NK-92 treated with Interleukin-12 subunit alpha and Interleukin-12 subunit beta, amount 100 ng/mL, for 24 hours (cell line): ENCODE measurements at places on chromosomes 3 and 15.

DNA sequence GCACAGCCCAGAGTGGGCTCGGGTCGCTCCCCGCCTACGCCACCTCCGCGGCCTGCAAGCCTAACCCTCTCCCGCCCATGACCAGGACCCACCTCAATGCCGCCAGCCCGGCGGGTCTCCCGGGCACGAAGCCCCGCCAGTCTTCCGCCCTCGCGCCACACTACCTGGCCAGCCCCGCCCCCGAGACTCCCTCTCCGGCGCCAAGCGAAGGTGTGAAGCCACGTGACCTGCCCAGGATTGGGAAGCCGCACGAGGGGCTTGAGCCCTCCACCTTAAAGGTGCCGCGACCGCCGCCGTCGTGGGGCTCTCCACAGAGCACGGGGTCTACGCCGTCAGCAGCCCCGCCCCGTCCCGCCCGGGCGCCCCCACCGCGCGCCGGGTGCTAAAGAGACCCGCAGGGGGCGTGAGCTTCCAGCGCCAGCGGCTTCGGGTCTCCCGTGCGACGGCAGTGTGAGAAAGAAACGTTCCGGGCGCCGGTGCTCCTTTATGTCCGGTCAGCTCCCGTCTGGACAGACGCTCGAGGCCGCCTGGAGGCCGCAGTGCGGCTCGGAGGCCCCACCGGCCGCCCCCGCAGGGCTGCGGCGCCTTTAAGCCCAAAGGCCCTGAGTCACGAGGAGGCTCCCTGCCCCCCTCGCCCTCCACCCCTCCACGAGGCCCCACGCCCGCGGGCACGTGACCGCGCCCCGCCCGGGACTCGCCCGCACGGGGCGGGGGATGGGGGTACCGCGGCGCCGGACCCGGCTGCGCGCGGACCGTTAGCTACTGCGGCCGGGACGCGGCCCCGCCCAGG is at the start of gene CPEB1:
TSS of gene CPEB1 (minus strand) at position 319 of the 790 bp plus-strand sequence. CDS start 18,904 bp downstream, outside the sequence.
- DNase-seq, result no peak

DNA sequence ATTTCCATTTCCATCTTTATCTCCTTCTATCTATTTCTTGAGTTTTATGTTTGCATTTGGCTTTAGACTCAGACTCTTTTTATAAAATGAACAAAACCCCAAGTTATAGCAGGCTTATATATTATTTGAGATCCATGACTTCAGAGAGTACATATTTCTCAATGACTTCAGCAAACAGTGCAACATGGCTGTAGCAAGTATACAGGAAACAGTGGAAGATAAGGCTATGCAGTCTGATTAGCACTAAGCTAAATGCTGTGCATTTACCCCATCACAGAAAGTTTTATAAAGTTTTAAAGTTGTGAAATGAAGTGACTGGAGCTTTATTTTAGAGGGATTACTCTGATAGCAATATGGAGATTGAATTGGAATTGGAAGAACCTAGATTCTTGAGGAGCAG is 463.5 kb upstream of the TGFBR2 start:
- no peak for DNase-seq

- no peak for DNase-seq
These were observed 52.1 kb downstream of the TFDP2 start for GRCh38 chr3:142097099-142097843.

GRCh38 chr3:126358816-126359181 is 1.6 kb upstream of the KLF15 start:
- no peak for DNase-seq

- DNase-seq, result no peak
These were observed 129.0 kb downstream of the THSD4 start for GRCh38 chr15:71244250-71244649.

DNA sequence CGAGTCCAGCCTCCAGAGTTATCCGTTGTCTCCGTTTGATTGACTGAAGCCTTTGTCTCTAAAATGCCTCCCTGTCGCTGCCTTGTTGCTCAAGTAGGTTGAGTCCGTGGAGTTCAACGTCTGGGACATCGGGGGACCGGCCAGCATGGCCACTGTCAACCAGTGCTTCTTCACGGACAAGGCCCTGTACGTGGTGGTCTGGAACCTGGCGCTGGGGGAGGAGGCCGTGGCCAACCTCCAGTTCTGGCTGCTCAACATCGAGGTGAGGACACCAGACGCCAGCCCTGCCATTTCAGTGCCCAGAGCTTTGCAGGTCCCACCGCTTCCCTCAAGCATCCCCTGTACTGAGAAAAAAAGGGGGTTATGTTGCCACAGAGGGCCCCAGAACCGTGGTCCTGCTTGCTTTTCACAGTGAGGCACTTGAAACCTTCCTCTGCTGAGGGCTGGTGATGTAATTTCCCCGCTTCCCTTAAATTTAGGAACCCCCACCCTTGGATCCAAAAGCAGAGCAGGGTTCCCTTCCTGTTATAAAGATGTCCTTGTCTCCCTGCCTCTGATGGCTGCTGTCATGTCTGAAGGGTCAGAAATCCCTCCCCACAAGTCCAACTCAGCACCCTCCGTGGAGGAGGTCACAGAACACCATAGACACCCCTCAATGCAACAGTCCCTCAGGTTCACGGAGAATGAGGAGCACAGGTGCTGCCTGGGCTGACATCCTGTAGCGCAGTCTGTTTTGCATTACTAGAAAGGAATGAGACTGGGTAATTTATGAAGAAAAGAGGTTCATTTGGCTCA is 105.7 kb downstream of the LRRK1 start:
- no peak for DNase-seq

GRCh38 chr3:38017445-38018295 is 11.8 kb downstream of the PLCD1 start:
- DNase-seq, result no peak

GRCh38 chr3:88418219-88418618 is 268.5 kb downstream of the C3orf38 start:
- no peak for DNase-seq

GRCh38 chr3:55252921-55253320 is 234.2 kb downstream of the WNT5A start:
- no peak for DNase-seq

DNA sequence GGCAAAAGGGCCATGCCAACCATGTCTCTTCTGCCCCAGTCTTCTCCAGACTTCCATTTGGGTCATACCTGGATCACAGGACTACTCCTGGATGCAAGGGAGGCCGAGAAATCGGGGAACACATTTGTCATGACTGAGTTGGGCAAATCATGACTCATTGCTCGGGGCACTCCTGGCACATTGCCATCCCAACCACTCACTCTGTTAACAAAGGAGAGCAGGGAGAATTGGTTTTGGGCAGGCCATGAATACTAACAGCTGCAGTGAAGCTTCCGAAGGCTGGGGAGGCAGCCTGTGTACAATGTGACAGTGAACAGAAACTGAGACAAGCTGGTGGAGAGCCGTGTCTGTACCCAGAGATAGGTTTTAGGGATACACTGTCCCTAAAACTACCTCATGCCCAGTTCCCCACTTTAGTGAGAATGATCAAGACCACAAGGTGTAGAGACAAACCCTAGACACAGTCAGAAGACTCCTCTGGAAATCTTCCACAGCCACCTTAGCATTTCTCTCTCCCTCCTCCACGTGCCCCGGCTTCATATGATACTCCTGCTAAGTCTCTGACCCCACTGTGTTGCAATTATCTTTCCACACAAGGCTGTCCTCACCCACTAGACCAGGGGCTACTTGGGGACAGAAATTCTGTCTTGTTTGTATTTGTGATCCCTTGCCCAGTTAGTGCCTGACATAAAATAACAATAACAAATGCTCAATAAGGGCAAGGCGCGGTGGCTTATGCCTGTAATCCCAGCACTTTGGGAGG is 10.5 kb upstream of the BUB1B start:
- no peak for DNase-seq

DNA sequence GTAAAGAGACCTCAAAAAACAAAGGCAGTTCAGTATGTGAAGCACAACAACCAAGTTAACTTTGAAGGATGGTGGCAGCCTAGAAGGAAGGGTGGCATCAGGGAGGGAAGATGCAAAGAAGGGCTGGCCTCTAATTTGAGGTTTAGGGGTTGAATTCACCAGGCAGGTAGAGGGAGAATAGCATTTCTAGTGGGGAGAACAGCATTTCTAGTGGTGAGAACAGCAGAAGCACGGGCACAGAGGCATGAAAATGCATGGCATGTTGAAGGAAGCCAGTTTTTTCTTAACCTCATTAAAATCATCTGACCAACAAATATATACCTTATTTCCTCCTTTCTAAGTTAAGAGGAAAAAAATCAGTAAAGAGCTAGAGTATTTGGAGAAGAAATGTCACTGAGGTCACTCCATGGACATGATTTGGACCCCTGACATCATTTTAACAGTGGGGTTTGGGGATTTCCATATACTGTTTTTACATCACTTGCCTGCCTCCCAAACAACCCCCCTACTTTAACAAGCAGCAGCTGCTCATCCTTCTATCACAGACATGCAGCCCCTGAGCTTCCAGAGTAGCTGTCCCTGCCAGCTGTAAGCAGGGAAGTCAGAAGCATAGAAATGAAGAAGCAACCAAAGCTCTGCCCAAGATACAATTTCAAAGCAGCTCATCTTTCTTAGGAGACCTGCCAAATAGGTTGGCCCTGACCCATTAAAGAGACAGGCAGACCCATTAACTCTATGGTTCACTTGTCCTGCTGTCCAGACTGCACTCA is 2.4 kb upstream of the POPDC2 start:
- no peak for DNase-seq

- DNase-seq, result no peak
These were observed 50.0 kb upstream of the CP start for GRCh38 chr3:149271669-149272068.

DNA sequence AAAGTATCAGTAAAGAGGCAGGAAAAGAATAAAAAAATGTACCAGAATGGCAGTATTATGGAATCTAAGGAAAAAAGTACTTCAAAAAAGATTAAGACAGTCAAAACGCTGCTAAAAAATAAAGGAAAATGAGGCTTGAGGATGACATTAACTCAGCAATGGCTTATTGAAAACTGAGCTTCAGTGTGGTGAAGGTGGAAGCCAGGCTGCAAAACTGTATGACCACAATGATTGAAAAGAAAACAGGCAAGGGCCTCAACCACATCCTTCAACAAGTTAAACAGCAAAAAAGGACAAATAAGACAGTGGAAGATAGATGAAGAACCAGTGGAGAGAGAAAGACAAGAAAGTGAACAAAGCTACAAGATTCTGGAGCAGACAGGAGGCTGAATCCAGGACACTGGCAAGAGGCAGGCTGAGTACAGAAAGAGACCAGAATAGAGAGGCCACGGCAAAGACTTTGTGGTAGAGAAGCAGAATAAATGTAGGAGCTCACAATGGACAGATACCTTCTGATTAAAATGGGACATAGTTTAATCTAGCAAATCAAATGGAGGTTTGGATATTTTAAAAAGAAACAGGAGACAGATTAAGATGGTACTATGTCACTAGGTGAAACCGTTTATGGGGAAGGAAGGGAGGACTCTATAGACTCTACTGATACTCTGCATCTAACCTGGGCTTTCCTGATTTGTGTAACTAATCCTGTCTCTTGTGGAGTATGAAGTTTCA is 86.1 kb downstream of the TJP1 start:
- DNase-seq, result no peak

DNA sequence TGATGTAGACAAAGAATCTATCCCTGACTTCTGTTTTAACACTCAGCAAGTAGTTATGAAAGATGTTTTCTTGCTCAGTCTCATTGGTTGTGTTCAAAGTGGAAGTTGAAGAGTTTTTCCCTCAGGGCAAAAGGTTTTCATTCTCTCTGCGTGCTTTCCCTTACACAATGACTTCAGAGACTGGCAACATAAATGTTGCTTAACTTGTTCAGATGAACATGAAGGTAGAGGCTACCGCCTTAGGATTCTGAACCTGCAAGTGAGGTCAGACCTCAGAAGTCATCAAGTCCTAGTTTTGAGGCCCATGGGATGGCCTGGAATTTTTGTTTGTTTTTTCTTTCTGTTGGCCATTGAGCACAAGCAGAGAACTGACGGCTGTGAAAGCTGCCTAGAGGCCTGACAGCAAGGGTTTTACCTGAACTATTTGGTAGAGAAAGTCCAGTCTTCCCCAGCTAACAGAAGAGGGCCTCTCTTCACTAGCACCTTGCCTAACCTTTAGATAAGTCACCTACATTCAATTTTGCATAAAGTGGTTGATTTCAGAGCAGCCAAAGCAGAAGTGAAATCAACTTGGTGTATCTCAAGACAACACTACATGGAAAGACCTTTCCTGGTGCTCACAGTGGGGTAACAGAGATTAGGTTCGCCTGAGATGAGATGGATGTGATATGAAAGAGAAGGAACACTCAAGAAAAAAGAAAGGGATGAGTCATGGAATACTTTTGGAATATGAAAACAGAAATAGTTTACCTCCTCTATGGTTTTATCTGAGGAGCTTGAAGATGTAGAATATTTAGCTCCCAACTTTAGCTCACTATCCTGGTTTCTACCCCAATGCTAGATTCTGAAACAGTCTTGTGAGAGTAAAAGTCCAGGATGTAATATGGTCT is 53.6 kb upstream of the AP4E1 start:
- no peak for DNase-seq

DNA sequence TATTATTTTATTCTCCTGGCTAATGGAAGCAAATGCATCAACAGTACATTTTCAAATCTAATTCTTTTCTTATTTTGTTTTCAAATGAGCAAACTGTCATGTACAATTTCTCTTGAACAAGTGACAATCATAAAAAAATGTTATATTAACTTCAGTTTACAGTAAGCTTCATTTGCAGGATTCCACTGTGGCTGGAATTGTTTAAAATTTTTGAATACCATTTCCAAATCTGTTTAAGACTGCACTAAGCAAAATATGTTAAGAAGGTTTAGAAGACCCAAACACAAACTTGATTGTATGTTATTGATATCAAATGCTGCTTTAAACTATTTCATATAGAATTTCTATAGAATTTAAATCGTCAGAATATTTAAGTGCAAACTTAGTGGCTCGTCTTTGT is 92.8 kb downstream of the ZNF280D start:
- no peak for DNase-seq

DNA sequence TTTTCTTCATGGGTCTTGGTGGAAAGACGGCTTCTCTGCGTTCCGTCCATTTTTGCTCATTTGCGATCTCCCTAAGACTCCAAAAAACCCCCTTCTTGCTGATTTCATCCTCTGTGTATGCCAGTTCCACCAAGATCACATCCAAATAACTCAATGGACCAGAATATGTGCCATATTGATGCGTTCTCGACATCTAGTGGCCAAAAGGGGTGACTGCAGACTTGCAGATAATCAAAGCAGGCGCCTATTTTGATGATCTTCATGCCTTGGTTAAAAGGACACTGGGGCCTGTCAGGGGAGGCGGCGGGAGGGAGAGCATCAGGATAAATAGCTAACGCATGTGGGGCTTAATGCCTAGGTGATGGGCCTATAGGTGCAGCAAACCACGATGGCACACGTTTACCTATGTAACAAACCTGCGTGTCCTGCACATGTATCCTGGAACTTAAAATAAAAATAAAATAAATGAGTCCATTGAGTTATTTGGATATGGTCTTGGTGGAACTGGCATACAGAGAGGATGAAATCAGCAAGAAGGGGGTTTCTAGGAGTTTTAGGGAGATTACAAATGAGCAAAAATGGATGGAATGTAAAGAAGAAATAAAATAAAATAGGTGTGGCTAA is 104.2 kb upstream of the RAD18 start:
- DNase-seq, result no peak

GRCh38 chr3:10775259-10775658 is 40.8 kb upstream of the SLC6A11 start:
- DNase-seq, result no peak
